Esophagus (tissue), 2 donors: ENCODE measurements at places on chromosomes 2 and 18. TPM values are rescaled to one million over a fixed set of nuclear protein-coding genes. Genes with fewer than 3 reads are reported as not detected.

Gene ASIC4
- polyA plus RNA-seq: 0.02 TPM

Gene TRIM43
- polyA plus RNA-seq: not detected

Gene ZAP70
- 3.9 TPM for polyA plus RNA-seq

Gene TAF4B
- 1.8 TPM for polyA plus RNA-seq

Gene NAT8
- not detected for polyA plus RNA-seq

Gene CNGA3
- 0.02 TPM for polyA plus RNA-seq

Gene SLC38A11
- polyA plus RNA-seq: 0.21 TPM

Gene UGT1A1
- 2.0 TPM for polyA plus RNA-seq

Gene HRH4
- 0.01 TPM for polyA plus RNA-seq

Gene PDE1A
- polyA plus RNA-seq: 0.96 TPM

Gene UGT1A7
- polyA plus RNA-seq: 28.8 TPM

Gene PKDCC
- polyA plus RNA-seq: 3.7 TPM

Gene C1GALT1C1L
- 0.45 TPM for polyA plus RNA-seq
